Esophagus muscularis mucosa (tissue), 4 donors: ENCODE measurements at places on chromosomes 6 and 20. TPM values are rescaled to one million over a fixed set of nuclear protein-coding genes. Genes with fewer than 3 reads are reported as not detected.

DNA sequence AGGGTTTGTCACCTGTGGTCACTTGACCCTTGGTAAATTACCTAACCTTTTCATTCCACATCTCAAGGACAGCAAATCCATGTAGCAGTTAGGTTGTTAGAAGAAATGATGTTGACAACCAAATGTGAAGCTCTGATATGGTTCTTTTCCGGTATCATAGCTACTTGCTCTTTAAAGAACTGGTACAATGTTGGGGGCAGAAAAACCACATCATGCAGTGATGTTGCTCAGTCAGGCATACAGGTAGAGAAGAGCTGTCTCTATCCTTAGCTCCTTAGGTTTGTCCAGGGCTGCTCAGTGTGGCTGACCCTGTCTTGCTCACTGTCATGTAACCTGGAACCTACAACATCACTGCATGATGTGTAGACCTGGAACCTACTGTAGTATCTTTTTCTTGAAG is 135.5 kb downstream of the LRRC1 start:
- DNase-seq = no peak

GRCh38 chr6:4647414-4648365 is 128.5 kb upstream of the CDYL start:
- peak; percentile 92 for DNase-seq

- DNase-seq = no peak
These were observed 70.8 kb downstream of the TNFAIP3 start for GRCh38 chr6:137937834-137938233.

DNA sequence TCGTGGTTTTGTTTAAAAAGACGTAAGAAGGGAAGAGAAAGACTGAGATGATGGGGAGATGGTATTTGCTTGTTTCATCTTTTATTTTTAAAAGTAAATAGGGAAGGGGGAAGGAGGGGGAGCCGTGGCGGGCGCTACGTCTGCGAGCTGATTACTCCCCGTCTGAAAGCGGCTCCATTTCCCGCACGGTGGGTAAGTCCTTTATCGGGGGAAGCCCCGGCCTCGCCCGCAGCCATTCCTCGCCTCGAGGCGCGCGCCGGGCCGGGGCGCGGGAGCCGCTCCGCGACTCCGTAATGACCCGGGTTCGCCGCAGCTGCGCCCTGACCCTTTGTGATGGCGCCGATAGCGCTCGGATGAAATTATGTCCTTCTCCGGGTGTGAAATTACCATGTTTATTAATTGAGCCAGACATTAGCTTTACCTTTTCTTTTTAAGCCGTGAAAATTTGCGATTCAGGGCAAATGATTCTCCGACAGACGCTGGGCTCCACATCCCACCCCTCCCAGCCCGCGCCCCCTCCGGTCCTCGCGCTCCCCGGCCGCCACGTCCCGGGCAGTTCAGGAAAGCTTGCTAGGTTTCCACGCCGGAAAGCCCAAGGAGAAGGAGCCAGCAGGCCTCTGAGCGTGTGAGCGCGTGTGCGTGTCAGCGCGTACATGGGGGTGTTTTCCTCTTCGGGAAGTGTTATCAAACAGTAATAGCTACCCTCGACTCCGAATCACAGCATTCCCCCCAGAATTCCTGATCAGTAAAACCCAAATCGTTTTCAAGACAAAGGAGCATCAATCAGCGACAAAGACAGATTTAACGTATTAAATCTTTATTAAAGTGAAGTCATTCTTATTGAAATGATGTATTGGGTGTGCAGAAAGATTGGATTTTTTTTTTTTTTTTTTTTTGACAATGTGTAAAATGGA is 30.0 kb downstream of the TFAP2A start:
- no peak for DNase-seq

GRCh38 chr6:159988983-159989454 is 20.1 kb downstream of the IGF2R start:
- no peak for DNase-seq

- no peak for DNase-seq
These were observed 174.6 kb downstream of the GJA10 start for GRCh38 chr6:90068703-90069523.

DNA sequence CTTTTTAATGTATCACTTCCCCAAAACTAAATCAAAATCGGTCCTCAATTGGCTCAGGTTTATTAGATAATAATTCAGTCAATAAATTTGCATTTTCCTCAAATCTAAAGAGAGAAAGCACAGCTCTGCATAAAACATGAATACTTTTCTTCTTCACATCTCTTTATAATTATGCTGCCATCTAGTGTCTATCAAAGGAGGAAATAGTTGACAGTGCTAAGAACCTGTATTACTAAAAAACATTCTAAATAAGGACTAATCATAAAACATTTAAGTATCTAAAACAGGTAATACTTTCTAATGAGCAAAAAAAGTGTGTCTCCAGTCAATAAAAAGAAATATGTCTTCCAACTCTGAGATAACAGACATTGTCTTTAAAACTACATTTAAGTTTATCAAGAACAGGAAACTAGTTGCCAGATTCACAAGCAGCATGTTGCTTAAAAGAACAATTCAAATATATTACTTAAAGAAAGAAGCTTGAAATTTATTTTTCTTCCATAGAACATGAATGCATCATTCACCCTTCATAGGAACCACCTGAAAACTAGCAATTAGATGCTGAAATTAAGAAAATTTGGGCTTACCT is 56.5 kb upstream of the DST start:
- no peak for DNase-seq

- DNase-seq = no peak
These were observed 10.7 kb upstream of the ULBP3 start for GRCh38 chr6:150079604-150080003.

DNA sequence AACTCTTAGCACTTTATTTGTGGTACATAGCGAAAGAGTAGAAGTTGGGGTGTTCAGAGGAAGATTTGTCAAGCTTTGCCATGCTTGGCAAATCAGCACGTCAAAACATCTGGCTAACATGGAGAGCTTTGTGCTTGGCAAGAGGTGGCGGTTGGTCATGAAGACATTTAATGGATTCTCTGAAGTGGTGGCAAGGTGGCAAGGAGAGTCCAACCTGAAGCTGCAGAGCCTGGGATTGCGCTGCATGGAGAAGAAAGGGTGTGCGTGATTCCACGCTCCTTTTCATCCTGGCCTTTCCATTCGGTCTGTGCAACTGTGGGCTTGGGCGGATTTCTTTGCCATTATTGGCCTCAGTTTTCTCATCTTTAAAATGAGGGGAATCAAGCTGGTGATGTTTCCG is 3.1 kb downstream of the PYGB start:
- DNase-seq = no peak

The CEP162 gene
- 9.3 TPM for total RNA-seq

The KCNK5 gene
- total RNA-seq = 7.9 TPM

The ELMO2 gene
- 45.2 TPM for total RNA-seq
